ENCODE measurements at places on chromosomes 1 and 21.
A peak's percentile ranks its signal among the peaks of the same experiment; 100 is the strongest.

DNA sequence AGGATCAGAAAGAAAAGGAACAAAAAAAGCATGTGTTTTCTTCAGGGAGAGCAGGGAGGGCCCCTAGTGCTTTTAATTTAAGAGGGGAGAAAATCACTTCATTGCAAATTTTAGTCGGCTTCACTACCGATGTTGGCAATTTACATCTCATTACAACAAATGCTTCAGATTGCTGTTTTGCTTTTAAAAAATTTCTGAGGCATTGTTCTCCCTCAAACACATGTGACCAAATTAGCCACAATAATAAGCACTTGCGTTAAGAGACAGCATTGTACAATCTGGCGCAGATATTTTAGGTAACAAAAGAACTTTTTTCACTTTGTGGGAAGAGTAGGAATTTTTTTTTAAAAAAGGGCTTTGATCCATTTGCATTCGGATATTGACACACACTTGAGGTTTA is 29.8 kb downstream of the BEND5 start:
- DNase-seq, result no peak

GRCh38 chr1:217605390-217605789 is 25.5 kb downstream of the GPATCH2 start:
- DNase-seq, result no peak

DNA sequence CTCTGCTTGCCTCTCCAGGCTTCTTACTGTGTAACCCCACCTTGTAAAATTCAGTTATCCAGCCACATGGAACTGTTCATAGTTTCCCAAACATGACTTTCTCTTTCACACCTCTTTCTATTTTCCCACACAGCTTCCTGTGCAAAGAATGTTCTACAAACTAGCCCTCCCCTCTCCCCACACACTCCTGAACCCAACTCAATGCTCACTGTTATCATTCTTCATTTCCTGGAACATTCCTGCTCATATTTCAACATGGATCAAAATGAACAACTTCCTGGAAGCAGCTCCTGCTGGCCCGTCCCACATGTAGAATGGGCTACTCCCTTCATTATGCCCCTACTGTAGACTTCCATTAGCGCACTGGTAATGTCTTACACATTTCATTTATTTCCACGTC is 7.5 kb upstream of the HSD11B1 start:
- DNase-seq, result no peak

DNA sequence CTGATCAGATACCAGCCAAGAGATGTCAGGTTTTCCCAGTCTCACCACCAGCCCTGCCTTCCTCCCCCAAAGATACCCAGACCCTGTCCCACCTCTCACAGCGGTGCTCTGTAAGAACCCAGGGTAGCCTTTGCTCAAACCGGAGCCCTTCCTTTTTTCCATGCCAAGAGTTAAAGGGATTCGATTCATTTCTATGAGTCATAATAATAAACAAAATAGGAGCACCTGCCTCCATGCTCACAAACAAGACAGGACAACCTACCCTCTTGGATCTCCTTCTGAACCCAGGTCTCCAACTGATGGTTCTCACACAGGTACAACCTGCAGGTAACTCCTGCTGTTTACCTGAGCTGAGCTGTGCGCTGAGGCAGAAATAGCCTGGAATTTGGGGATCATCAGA is 5.9 kb upstream of the ATP1A2 start:
- DNase-seq, result no peak

GRCh38 chr1:32247983-32248889 is 1.2 kb downstream of the FAM167B start:
- DNase-seq, result peak; percentile 86

DNA sequence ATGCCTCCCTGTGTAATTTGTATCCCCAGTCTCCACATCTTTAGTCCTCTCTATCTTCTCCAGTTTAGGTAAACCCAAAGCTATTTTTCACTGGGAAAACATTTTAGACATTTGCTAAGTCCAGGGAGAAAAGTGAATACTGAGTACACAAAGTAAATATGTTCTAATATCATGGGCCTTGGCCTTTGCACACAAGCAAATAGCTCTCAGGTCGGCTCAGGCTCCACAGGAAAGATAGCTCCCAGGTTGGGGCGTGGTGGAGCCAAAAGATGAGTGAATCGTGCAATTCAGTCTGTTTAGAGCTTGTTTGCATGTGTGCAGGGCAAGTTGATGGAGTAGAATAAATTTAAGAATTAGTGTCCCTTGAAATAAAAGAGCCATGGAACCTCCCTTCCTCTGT is 7.9 kb downstream of the RGSL1 start:
- no peak for DNase-seq

- DNase-seq, result no peak
Measured at GRCh38 chr1:9356021-9356420, 63.3 kb downstream of the SPSB1 start.

- no peak for DNase-seq
Measured at GRCh38 chr1:198797656-198798055, 158.8 kb downstream of the PTPRC start.

DNA sequence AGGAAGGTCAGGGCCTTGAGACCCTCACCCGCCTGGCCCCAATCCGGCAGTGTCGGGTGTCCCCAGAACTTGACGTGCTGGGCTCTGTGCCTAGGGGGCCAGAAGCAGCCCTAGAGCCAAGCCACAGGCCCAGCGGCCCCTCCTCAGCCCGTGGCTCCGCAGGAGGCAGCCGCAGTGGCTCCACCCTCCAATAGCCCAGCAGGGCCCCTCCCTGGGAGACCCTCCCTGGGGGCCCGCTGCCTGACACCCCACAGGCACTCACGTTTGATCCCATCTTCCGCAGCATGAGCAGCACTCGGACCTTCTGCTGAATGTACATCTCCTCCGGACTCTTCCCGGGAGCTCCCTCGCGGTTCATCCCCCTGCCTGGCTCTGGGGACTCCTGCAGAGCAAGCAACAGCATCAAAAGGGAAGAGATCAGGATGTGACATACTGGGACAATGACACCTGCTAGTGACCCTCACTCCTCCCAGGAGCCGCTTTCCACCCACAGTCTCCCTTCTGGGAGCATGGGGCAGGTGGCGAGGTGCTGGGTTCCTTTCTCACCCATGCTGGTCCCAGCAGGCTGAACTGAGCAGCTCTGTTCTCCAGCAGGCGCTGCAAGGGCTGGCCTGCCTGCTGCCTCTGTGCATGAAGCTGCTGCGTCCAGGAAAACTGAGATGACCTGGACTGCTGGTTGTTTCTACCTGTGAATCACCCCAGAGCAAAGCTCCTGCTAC is 38.2 kb downstream of the CTNNBIP1 start:
- no peak for DNase-seq

DNA sequence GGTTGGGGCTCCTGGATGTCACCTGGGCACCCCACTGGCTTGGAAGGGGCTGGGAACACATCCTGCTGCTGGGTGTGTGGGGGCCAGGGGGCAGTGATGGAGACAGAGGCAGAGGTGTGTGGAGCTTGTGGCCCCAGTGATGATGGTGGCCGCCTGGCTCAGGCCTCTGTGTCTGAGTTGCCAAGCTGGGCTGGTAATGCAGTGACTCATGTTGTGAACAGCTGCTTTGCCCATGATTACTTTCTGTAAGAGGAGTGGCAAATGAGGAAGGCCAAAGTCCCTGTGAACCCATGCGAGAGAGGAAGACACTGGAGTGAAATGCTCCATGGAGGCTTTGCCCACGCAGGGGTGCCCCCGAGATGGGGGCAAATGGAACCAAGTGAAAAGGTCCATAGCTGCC is 86.8 kb downstream of the KCNJ6 start:
- DNase-seq, result no peak

GRCh38 chr21:45187646-45188045 is 100.0 kb downstream of the POFUT2 start:
- no peak for DNase-seq

DNA sequence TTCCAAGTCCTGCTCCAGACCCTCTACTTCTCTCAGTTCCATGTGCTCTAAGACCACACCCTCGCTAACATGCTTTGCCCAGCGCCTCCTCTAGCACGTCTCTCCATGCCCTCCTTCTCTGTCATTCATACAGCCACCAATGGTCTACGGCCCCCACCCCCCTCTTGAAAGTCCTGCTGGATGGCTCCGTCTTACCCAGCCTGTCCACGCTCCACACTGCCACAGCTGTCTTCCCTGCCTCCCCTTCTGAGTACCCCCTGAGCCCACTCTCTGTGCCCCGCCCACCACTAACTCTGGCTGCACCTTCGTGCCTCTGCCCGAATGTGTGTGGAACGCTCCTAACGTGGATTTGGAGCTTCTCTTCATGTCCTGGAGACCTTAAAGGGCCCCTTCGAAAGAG is 244.6 kb downstream of the TRABD2B start:
- DNase-seq, result no peak

GRCh38 chr1:186207391-186208085 is 167.5 kb downstream of the TPR start:
- no peak for DNase-seq

DNA sequence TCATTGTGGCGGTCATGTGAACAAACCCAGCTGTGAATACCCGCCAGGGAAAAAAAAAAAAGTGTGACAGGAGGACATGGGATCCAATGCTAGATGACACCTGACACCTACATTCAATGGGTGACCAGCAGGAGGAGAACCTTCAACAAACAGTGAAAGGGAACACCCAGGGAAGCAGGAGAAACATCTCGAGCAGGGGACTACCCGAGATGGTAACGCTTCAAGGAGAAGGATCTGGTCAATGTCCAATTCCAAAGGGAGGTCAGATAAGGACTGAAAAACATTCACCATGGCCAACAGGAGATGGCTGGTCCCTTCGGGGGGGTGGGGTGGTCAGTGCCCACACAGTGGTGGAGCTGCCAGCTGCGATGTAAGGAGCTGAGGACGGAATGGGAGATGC is 46.3 kb downstream of the PTPN14 start:
- no peak for DNase-seq

DNA sequence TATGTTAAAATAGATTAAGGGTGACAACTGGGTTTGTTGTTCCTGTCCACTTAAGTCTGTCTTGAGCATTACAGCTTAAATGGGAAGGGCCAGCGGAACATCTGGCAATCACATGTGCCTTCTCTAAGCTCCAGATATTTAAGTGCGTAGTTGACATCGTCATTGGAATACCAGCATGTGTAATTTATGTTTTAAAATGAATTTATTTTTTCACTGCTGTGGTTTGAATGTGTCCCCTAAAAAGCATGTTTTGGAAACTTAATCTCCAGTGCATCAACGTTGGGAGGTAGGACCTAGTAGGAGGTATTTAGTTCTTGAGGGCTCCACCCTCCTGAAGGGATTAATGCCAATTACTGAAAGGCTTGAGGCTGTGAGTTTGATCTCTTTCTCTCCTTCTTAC is 13.4 kb downstream of the ZCCHC17 start:
- no peak for DNase-seq

- DNase-seq, result no peak
Measured at GRCh38 chr1:2228694-2229036, 546 bp downstream of the SKI start.

GRCh38 chr1:38191461-38191860 is 144.9 kb upstream of the POU3F1 start:
- DNase-seq, result no peak

- DNase-seq, result no peak
Measured at GRCh38 chr1:42420121-42420520, 35.7 kb downstream of the ZMYND12 start.

DNA sequence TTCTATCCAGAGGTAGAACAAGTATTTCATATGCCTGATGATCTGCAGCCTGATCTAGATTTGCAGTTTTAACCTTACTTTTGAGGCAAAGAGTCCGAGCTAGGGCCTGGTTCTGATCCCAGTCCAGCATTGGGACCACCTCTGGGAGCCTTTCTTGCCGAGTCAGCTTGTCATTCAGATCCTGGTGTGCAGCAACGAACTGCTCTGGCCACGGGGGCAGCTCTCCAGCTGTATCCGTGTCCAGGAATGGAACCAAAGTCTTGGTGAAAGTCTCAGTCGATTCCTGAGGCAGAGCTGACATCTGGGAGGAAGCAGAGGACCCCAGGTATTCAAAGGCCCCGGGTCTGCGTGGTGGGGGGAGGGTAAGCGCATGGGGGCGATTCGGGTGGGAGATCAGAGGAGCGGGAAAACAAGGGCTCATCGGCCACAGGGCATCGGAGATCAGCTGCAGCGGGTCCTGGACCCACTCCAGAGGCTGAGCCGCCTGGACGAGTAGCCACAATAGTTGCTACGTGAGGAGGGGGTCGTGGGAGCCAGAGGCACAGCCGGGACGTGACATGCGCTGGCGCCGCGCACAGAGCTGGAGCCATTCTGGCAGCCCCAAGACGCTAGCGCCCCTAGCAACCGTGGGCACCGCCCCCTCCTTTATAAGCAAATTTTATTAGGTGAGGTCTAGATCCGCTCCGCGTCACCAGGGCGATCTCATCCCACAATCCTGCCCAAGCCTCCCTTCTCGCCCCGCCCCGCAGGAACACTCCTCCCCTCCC is 32.4 kb upstream of the BSDC1 start:
- no peak for DNase-seq

- peak; percentile 78 for DNase-seq
Measured at GRCh38 chr1:155226910-155227260, 18.4 kb downstream of the MTX1 start.

- DNase-seq, result no peak
Measured at GRCh38 chr1:83110156-83110555, 888.8 kb downstream of the TTLL7 start.

DNA sequence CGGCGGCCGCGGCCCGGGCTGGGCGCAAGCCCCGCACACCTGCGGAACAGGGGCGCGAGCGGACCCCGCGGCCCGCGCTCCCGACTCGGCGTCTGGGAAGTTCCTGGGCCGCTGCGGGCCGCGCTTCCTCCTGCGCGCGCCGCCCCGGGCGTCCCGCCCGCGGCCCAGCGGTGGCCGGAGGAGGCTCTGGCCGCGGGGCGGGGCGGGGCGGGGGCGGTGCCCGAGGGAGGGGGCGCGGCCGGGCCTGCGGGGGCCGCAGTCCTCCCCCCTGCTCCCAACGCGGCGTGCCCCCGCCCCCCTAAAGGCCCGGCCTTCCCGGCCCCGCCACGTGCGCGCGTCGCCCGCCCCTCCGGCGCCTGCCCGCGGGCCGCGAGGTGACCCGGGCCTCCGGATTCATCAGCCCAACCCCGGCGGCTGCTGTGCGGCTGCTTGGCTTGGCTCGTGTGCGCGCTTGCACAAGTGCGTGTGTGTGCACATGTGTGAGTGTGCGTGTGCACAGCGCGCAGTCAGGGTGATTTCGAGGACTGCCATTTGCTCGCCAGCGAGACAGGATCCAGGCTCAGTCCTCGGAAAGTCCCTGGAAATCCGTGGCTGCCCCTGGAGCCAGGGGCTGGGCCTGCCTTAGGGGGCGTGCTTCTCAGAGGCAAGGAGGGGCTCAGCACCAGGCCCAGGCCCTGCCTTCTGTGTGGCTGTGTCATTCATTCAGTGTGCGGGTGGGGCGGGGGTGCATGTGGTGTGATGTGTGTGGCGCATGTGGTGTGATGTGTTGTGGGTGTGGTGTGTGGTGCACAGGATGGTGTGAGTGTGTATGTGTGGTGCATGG is at the start of gene C2CD2:
C2CD2 (minus strand) TSS at position 188 of the 823 bp plus-strand sequence. CDS start 370 bp downstream, outside the sequence.
- peak; percentile 18 for DNase-seq

DNA sequence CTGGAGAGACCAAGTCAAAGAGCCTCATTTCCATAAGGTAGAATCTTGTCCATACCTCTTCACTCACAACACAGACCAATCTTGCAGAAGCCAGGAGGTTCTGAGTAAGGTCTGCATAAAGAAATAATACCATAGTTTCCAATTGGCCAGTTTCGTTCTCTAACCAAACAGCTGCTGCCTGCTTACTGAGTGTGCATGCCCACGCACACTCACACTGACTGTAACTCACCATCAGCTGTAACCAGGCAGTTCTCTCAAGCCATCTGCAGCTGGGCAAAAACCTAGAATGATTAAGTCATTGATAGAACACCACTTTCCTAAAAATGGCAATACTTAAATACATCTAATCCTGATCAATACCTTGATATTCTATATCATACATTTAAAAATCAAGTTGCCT is 106.6 kb upstream of the VAV3 start:
- no peak for DNase-seq

Data from stimulated activated naive CD8-positive, alpha-beta T cell treated with anti-CD3 and anti-CD28 coated beads, Interleukin-15, amount 100 ng/mL, for 72 hours (primary cell).